ENCODE measurements at places on chromosomes 16 and 17.

GRCh38 chr16:8583199-8583598 is 7.1 kb downstream of the TMEM114 start:
- no peak for DNase-seq

GRCh38 chr17:45970659-45971058 is 28.4 kb upstream of the STH start:
- no peak for DNase-seq

DNA sequence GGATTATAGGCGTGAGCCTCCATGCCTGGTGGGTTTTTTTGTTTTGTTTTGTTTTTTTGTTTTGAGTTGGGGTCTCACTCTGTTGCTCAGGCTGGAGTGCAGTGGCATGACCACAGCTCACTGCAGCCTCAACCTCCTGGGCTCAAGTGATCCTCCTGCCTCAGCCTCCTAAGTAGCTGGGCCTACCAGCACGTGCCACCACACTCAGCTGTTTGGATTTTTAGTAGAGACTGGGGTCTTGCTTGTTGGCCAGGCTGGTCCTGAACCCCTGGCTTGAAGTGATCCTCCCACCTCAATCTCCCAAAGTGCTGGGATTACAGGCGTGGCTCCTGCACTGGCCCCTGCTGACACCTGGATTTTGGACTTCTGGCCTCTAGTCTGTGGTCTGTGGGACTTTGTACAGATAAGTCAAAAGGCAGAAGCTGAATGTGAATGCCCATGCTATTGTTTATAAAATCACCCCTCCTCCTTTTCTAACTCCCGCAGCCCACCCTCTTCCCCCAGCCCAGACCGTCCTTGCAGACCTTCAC is 5.7 kb downstream of the SNAI3 start:
- DNase-seq, result no peak

- no peak for DNase-seq
Observed at GRCh38 chr16:15610369-15610871, 32.5 kb downstream of the MARF1 start.

DNA sequence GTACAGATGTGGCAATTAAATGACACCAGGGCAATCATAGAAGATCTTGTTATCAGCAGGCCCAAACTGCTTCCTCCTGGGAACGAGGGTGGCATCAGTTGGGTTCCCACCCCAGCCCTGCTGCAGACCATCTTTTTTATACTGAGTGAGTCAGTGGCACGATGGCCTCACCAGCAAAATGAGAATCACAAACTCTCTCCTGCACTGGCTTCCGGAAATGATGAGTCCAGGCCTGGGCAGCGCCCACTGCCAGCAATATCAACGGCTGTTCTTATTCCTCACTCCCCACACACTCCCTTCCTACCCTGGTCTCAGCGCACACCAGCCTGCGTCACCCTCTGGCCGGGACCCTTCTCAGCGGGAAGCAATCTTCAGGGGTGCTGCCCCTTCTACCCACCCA is 340.3 kb downstream of the FOXL1 start:
- no peak for DNase-seq

- DNase-seq, result peak; percentile 38
Observed at GRCh38 chr17:57512258-57512657, 232.8 kb downstream of the CCDC182 start.

GRCh38 chr17:4573669-4574068 is 10.7 kb upstream of the SMTNL2 start:
- no peak for DNase-seq

DNA sequence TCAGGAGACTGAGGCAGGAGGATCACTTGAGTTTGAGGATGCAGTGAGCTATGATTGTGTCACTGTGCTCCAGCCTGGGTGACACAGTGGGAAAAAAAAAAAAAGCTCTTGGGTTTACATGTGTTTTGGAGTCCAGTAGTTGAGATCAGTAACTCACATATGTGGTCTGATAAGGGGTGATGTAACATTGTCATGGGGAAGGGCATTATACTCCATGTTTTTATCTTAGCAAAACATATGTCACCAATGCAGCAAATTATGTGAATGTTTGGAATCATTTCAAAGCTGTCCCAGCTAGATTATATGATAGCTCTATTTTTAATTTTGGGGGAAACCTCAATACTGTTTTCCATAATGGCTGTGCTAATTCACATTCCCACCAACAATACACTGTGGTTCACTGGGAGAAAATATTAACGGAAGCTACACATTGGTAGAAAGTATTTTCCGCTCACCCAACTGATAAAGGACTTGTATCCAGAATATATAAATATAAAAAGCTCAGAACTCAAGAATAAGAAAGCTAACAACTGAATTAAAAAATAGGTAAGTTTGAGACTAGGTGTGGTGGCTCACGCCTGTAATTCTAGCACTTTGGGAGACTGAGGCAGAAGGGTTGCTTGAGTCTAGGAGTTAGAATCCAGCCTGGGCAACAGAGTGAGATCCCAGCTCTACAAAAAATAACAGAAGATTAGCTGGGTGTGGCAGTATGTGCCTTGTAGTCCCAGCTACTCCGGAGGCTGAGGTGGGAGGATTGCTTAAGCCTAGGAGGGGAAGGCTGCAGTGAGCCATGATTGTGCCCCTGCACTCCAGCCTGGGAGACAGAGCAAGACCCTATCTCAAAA is 224.1 kb upstream of the TBX2 start:
- no peak for DNase-seq

- DNase-seq, result peak; percentile 52
Observed at GRCh38 chr17:8117980-8118768, at the start of gene ALOXE3. Gene ALOXE3 (minus strand): TSS chr17:8118514. CDS start chr17:8117990, 524 bp downstream.

- DNase-seq, result no peak
Observed at GRCh38 chr16:67775273-67775672, 31.1 kb downstream of the RANBP10 start.

All from NCI-H2171 treated with DMSO at 0.1 percent for 48 hours (cell line).